Vagina (tissue), 2 donors: ENCODE measurements at places on chromosomes 4 and X.

DNA sequence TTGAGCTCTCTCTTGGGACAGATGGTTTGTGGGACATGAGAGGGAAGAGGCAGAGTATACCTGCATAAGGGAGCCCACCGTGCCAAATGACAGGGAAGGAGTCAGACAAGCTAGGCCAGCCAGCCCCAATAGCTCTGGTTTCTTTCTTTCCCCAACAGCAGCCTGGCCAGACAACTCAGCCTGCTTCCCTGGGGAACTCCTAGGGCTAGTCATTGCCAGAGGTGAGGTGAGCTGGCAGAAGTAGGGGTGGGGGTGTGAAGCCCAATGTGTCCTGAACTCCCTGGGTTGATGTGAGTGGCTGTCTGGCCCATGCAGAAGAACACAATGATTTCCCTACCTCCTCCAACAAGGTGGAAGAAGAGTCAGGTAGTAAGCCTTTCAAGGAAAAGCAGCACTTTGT lies 135.5 kb downstream of the AMMECR1 start:
- DNase-seq, result no peak

- DNase-seq, result no peak
These were observed 92.4 kb upstream of the SMIM10 start for GRCh38 chrX:134898440-134898839.

GRCh38 chrX:37491686-37492085 lies 79.8 kb upstream of the LANCL3 start:
- no peak for DNase-seq

GRCh38 chrX:389021-389441 lies 2.3 kb upstream of the PPP2R3B start:
- DNase-seq, result no peak

DNA sequence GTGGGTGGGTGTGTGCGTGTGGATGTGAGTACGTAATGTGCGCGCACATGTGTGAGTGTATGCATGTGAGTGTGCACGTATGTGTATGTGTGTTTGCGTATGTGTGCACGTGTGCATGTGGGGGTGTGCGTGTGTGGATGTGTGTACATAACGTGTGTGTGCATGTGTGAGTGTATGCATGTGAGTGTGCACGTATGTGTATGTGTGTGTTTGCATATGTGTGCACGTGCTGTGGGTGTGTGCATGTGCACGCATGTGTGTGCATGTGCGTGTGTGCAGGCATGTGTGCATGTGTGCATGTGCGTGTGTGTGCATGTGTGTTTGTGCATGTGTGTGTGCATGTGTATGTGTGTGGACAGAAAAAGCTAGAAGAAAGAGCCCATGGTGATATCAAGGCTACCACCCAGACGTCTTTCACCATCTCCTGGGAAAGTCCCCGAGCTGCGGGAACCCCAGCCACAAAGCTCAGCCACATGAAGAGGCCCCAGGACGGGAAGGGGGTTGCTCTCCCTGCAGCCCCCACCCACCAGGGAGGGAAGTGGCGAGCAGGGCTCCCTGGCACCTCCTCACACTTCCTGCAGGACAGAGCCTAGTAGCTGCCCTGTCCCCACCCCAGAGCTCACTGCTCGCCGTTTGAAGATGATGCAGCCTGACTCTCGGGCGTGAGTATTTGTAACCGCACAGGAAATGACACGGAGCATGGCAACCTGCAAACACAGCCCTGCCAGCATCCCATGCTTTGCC lies 108.3 kb downstream of the DCTD start:
- DNase-seq, result no peak

GRCh38 chrX:34909151-34909550 lies 33.4 kb upstream of the FAM47B start:
- DNase-seq, result no peak

DNA sequence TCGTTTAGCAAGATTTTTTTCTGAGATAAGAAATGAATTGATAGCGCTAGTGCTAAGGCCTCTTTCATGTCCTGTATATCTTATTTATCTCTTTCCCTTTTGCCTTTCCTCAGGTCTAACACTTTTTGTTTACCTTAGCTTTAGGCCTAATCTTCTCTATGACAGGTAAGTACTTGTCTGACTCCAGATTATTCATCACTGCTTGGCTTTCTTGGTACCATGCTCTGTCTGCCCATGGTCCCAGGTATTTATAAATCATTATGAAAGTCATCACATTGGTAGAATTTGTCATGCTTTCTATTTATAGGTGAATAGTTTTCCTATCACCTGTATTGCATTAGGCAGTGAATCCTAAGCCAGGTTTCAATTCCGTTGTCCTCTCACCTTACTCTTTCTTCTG lies 99.5 kb upstream of the CTSO start:
- no peak for DNase-seq

DNA sequence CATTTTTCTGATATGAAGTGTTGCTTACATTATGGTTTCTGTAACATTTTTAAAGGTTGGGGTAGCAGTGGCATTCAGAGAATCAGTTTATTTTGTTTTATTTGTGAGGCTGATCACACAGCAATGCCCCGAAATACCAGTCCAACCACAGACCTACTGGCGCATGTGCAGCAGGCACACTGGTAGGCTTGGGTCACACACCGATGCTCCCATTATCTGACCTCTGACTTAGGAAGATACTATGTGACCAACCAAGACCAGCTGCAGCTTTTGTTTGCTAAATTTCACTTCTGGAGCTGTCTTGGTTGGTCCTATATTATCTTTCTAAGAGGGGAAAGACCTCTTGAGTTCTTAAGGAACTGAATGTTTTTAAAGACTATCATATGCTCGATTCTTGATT lies 18.7 kb downstream of the PGM2 start:
- no peak for DNase-seq

DNA sequence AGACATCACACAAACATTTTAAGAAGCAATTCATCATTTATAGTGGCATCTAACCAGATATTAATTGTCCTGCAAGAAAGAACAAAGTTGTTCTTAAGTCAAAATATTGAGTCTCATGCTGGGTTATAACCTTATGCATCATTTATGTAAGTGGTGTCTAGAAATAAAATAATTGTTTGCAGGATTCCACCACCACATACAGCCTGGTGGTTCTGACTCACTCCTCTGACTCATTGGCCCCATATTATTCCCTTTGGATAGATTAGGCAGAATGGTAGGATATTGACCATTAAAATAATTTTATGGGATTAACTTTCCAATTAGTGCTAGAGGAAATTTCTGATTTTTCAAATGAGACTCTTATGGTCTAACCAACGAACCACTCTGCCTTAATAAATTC lies 384.5 kb downstream of the GRXCR1 start:
- no peak for DNase-seq

DNA sequence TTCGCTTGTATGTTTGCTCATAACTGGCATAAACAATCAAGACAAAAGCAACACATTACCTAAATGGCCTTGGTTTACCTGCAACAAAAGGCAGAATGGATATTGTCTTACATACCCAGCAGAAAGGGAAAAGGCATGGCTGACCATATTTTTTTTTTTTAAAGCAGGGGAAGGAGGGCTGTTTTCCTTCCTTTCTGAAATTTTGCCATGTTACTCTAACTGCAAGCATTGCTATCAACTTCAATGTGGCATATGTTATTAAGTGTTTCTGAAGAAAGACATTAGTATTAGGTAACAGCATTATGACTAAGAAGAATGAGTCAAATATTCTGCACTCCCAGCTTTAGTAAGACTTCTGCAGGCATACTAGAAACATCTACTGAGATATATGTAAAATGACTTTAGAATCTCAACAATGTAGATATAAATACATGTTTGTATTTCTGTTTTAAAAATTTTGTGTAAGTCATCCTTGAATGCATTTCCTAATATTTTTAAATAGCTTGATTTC lies 512.6 kb upstream of the FAM241A start:
- DNase-seq, result no peak

DNA sequence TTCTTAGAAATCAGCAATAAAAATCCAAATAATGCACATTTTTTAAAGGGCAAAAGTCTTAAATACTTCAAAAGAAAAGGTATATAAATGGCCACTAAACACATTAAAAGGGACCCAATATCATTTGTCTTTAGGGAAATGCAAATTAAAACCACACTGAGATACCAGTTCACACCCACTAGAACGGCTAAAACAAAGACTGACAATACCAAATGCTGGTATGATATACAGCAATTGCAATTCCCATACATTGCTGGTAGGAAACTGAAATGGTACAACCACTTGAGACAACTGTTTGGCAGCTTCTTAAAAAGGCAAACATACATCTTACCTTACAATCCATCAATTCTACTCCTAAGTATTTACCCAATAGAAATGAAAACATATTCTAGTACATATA lies 33.7 kb downstream of the CAMK2D start:
- no peak for DNase-seq

DNA sequence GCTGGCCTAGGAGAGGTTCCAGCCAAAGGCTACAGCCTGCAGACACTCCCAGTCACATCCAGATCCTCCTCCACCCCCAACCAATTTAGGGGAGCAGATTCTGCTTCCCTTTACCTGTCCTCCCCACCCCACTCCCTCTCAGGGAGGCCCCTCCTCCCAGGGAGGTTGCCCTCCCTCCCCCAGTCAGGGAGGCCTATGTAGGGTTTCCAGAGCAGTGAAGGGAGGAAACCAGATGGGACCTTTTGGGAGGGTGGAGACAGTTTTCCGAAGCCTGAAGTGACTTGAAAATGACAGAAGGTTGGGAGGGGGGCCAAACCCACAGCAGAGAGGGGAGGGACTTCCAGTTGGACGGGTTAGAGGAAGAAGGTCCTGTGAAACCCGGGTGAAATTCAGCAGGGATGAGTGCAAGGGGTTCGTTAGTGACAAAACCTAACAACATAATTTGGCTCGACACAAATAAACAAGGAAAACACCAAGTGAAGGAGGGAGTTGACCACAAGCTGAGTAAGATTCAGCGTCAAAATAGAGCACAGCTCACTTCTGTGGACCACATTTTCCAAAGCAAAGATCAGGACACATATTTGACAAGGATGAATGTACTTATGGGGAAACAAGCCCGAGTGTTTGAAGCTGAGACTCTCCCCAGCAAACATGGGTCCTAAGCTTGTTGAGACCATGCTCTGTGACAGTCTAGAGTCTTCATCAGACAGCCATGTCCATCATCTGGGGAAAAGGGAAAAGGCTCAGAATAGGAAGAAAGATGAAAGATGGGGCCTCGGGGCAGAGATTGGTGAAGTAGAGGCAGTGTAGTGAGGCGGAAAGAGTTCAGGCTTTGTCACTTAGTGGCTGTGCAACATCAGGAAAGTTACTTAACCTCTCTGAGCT lies 46.4 kb downstream of the PRPS1 start:
- DNase-seq, result no peak

DNA sequence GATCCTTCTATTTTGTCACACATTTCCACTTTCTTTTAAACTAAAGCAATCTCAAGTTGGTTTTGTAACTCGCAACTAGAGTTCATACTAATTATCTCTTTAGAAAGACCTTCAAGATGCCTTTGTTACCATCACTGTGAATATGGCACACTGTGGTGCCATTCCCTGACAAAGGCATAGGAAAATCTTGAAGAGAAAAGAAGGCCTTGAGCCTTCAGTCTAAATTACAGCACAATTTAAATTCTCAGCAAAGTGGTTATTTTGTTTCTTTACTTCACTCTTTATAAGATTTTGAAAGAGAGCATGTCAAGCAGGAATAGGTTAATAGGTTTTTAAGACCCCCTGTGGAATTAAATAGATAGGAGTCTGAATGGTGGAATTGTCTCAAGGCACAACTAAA lies 89.0 kb upstream of the BANK1 start:
- DNase-seq, result no peak

DNA sequence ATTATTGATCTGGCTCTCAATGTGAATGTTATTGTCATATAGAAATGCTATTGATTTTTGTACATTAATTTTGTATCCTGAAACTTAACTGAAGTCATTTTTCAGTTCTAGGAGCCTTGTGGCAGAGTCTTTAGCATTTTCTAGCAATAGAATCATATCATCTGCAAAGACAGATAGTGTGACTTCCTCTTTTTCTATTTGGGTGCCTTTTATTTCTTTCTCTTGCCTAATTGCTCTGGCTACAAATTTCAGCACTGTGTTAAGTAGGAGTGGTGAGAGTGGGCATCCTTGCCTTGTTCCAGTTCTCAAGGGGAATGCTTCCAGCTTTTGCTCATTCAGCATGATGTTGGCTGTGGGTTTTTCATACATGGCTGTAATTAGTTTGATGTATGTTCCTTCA lies 102.7 kb downstream of the SH3BGRL start:
- DNase-seq, result no peak

DNA sequence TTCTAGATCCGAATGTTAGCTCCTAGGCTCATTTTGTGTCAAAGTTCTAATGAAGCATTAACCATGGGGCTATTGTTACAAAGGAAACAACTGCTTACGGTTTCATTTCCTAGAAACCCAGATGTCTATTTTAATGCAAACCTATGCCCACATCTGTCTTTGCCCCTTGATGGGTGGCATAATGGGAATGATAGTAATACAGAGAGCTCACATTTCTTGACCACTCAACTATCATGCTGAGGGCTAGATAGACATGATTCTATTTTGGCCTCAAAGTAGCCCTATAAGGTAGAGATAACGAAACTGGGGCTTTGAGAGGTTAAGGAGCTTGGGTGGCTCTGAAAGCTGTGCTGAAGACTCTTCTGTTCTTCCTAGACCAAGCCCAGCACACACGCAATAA lies 1.9 kb downstream of the TLR7 start:
- no peak for DNase-seq

DNA sequence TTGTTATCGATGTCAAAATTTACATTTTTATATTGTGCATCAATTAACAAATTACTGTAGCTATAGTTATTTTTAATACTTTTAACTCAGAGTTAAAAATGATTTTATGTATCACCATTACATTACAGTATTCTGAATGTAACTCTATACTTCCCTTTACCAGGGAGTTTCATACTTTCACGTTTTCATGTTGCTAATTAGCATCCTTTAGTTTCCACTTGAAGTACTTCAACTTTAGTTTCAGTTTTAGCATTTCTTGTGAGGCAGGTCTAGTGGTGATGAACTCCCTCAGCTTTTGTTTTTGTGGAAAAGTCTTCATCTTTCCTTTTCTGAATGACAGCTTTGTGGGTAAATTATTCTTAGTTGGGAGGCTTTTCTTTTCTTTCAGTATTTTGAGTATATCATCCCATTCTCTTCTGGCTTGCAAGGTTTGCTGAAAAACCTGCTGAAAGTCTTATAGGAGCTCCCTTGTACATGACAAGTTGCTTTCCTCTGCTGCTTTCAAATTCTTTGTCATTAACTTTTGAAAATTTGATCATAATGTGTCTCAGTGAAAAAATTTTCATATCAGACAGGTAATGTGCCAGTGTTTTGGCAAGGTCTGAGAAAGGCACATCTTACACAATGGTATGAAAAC lies 9.8 kb upstream of the CISD2 start:
- no peak for DNase-seq

GRCh38 chr4:158958489-158959270 lies 144.2 kb upstream of the RAPGEF2 start:
- DNase-seq, result no peak
